GM23338 (cell line): ENCODE measurements at places on chromosomes 13 and 19. TPM values are rescaled to one million over a fixed set of nuclear protein-coding genes. Genes with fewer than 3 reads are reported as not detected.

The SLC25A41 gene
- 0.35 TPM in 1 of 2 replicates, not detected in the other for total RNA-seq

The ZNF560 gene
- 0.14 and 0.31 TPM in 2 replicates for total RNA-seq

The TPT1 gene
- total RNA-seq = 1,385 and 1,395 TPM in 2 replicates

The ZNF283 gene
- 8.7 and 12.0 TPM in 2 replicates for total RNA-seq

The ZNF83 gene
- 20.6 and 25.0 TPM in 2 replicates for total RNA-seq

- H3K4me1 ChIP-seq = no peaks in the 10 kb centered on the region
- no peaks in the 10 kb centered on the region for H3K36me3 ChIP-seq
- DNase-seq = no peak
- no peaks in the 10 kb centered on the region for H3K27me3 ChIP-seq
- H3K27ac ChIP-seq = no peak overlapping the region
These were observed 71.4 kb downstream of the DGKH start for GRCh38 chr13:42119875-42120274.

GRCh38 chr13:59157181-59157580 lies 1006.5 kb downstream of the DIAPH3 start:
- no peaks in the 10 kb centered on the region for H3K27me3 ChIP-seq
- no peaks in the 10 kb centered on the region for H3K4me1 ChIP-seq
- H3K4me3 ChIP-seq = no peak overlapping the region
- DNase-seq = no peak

- H3K4me3 ChIP-seq = no peak overlapping the region
- no peaks in the 10 kb centered on the region for H3K27me3 ChIP-seq
- H3K27ac ChIP-seq = no peak overlapping the region
- H3K4me1 ChIP-seq = 0 out of 2 replicates have a peak, but pooled peaks cover 3% of the 10 kb centered on the region
- DNase-seq = no peak
These were observed 262.1 kb upstream of the DACH1 start for GRCh38 chr13:72129117-72129516.

DNA sequence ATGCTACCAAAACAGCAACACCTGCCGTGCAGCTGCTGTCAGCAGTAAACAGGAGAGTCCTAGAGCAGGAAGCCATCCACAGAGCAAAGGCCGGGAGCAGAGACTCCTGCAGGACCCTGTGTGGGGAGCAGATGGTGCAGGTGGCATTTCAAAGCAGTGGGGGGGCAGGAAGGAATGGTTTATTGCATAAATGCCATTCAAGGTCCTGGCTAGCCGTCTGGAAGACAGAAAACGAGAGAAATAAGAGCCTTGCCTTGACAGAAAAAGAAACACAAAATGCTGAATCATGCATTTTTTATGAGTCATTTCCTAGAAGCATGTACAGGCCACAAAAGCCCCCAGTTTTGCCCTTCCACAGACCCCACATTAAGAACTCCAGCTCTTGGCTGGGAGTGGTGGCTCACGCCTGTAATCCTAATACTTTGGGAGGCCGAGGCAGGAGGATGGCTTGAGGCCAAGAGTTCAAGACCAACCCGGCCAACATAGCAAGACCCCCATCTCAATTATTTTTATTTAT lies 5.4 kb downstream of the RSPH6A start:
- peak; percentile 77 for DNase-seq
- H3K4me3 ChIP-seq = no peak overlapping the region
- H3K4me1 ChIP-seq = peaks cover 10% of the 10 kb centered on the region; the same call in 1 of the 2 replicates

DNA sequence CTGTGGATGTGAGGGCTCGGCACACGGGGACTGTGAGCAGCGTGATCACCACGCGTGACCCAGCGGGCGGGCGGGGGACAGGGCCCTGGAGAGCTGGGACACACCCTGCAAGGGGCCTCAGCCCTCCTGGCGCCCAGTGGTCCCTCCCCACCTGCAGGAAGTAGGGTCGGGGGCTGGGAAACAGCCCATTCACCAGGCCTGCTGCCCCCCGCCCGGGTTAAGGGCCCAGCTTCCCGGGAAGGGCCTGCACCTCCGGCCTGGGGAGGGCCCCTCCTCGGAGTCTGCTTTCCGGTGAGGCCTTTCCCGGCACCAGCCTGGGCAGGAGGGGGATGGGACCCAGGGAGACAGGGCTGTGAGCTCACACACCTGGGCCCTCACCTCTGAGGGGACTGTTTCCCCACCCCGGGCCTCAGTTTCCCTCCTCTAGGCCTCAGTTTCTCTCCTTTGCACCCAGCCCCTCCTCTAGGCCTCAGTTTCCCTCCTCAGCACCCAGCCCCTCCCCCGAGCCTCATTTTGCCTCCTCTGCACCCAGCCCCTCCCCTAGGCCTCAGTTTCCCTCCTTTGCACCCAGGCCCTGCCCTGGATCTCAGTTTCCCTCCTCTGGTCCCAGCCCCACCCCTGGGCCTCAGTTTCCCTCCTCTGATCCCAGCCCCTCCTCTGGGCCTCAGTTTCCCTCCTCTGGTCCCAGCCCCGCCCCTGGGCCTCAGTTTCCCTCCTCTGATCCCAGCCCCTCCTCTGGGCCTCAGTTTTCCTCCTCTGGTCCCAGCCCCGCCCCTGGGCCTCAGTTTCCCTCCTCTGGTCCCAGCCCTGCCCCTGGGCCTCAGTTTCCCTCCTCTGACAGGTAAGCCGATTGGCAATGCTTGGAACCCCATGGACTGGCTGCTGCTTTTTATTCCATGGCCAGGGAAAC lies 1.9 kb upstream of the MADCAM1 start:
- H3K27ac ChIP-seq = no peak overlapping the region
- no peak overlapping the region for H3K4me3 ChIP-seq
- 0 out of 2 replicates have a peak, but pooled peaks cover 3% of the 10 kb centered on the region for H3K4me1 ChIP-seq
- peak; percentile 48 for DNase-seq
- H3K27me3 ChIP-seq = peaks cover 33% of the 10 kb centered on the region

GRCh38 chr13:114130837-114131582 lies 1.4 kb downstream of the RASA3 start:
- peaks cover 5% of the 10 kb centered on the region; the same call in 1 of the 2 replicates for H3K27me3 ChIP-seq
- H3K36me3 ChIP-seq = no peaks in the 10 kb centered on the region
- H3K27ac ChIP-seq = no peak overlapping the region; the same call in 1 of the 2 replicates

DNA sequence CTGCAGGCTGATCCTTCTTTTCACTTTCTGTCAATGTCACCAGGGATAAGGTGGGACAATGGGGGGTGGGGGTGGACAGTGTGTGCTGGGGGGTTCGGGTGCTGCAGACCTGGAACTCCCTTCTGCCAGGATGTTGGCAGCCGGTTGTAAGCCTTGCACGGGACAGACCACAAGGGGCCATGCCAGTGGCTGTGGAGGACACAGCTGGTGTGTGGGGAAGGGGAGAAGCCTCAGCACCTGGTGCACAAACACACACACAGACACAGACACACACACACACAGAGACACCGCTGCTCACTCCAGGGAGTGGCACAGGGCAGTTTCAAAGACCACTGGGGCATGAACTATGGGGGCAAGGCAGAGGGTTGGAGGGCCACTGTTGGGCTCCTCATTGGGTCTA lies 3.6 kb downstream of the F2RL3 start:
- no peak for DNase-seq
- 0 out of 2 replicates have a peak, but pooled peaks cover 4% of the 10 kb centered on the region for H3K27me3 ChIP-seq
- no peak overlapping the region for H3K27ac ChIP-seq
